Renal cortical epithelial cell (primary cell): ENCODE measurements at places on chromosomes 12 and 14.

DNA sequence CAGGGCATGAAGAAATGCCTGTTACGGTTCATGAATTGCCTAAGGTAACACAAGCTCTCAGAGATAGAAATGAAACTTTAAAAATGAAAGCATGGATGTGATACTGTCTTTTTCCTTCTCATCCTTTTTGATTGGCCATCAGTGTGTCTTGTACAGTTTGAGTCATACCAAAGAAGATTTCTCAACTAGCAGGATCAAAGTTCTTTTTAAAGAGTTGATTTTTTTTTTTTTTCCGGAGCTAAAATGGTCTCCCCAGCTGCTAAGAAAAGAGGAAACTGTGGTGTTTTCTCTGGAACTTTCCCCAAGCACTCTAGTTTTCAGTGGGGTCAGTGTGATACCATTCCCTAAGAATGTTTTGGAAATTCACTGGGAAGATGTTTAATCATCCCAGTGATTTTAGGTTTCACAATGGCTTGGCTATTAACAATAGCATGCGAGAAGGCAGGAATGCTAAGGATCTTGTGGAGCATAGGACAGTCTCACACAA lies 105.0 kb downstream of the ETNK1 start:
- DNase-seq = peak; percentile 95

GRCh38 chr14:74879427-74880182 lies 2.1 kb upstream of the DLST start:
- DNase-seq = no peak

- no peak for DNase-seq
These were observed 1.6 kb downstream of the ZFYVE26 start for GRCh38 chr14:67814821-67815220.

DNA sequence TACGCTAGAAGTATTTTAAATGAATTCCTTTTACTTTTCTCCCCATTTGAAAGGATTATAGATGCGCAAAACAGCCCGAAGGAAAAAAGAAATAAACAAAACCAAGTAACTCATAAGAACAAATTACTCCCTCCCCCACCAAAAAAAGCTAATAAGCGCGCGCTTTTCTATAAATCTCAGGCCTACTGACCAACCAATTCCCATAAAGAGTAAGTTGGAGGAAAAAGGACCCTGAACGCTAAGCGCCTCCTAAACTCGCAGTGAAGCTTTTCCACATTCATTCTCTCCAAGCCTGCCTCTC lies 588 bp downstream of the MBIP start:
- no peak for DNase-seq

- DNase-seq = no peak
These were observed 51.4 kb downstream of the C14orf132 start for GRCh38 chr14:96090441-96091148.

DNA sequence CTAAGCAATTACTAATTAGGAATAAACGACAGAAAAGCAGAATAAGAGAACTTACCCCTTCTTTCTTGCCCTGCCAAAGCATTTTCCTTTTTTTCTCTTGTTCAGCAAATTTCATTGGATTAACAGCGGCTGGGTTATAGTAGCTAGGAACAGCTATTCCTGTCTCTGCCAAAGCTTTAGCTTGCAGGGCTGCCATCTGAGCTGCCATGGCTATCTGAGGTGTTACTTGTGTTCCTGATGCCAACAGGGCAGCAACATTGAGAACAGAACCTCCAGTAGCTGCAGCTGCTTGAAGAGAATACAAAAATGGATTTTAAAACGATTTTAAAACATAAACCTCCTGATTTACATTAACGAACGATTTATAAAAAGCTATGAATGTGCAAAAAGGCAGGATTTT lies 7.4 kb upstream of the ZCCHC8 start:
- no peak for DNase-seq

- peak; percentile 79 for DNase-seq
These were observed 142.3 kb upstream of the ARHGAP5 start for GRCh38 chr14:31934767-31935266.

- peak; percentile 9 for DNase-seq
These were observed 112.1 kb upstream of the NPAS3 start for GRCh38 chr14:32826404-32827082.

DNA sequence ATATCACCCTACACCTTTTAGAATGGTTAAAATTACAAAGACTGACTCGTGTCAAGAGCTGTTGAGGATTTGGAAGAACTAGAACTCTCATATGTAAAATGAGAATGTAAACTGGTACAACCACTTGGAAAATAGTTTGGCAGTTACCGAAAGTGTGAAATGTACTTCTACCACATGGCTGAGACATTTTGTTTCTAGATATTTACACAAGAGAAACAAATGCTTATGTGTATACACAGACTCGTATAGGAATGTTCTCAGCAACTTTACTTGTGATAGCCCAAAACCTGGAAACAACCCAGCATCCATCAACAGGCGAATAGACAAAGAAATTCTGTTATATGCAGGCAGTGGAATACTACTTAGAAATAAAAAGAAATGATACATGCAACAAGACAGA lies 103.0 kb downstream of the BRMS1L start:
- no peak for DNase-seq

DNA sequence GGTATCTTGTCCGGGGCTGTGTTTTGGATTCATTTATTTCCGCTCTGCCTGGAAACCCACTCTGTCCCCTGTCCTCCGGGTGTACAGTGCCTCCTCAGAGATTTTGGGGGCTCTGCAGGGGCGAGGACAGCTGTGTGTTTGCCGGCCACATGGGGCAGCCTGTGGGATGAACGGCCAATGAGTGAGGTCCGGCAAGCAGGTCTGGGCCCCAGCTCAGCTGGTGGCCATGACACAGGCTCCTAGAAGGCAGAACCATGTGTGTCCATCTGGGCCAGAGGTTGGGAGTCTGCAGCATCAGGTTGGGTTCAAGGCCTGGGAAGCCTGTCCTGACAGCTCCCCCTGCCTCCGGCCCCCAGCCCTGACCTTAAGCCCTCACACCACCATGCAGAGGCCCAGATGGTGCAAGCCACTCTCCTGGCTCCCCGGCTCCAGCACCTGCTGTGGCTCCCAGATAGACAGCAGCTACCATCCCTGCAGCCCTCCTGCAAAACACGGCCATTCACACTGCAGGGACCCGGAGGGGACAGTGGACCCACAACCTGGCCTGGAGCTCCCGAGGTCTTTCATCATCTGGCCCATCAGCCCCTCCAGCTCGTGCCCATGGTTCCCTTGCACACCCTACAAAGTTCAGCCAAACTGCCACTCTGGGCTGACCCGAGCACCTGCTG lies 220.1 kb upstream of the C14orf180 start:
- DNase-seq = no peak

- no peak for DNase-seq
These were observed 132.6 kb downstream of the DAD1 start for GRCh38 chr14:22456421-22456820.

DNA sequence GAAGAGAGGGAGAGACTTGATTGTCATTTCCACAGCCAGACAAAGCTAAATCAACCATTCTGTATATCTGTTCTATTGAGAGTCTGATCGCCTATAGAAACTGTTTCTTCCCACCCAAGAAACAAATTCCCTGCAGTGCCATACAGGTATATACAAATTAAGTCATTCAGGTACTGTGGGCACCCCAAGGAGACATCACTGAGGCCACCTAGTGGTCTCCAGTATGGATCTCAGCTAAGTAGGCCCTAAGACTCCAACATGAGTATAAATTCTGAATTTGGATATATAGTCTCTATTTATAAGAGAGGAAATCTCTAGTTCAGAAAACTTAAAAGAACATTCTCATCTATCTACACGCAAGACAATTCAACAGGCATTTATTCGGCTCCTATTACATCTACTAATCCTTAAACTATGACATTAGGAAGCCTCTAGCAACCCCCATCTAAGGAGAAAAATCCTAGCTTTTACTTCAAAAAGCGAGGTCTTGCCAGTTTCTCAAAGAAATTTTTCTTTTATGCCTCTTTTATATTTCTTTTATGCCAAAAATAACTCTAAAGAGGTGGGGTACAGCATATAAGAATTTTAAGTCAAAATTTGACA lies 62.6 kb downstream of the DCAF5 start:
- peak; percentile 56 for DNase-seq

DNA sequence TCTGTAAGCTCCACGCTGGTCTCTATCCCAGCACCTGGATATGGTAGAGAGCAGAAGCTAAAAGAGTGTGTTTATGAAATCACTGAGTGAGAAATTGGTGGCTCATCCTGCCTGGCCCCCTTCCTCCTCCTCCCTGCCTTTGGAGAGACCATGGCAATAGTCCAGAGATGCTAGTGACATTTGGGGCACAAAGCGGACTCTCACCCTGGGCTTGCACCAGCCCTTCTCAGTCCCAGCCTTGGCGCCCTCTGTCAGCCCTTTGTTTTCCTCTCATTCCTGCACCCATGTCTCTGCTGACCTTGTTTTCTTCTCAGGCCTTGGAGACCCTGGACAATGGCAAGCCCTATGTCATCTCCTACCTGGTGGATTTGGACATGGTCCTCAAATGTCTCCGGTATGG lies 18.2 kb downstream of the ALDH2 start:
- DNase-seq = no peak

GRCh38 chr12:26941215-26941594 lies 2.9 kb downstream of the FGFR1OP2 start:
- no peak for DNase-seq
